ENCODE measurements at places on chromosomes 6 and 20. TPM values are rescaled to one million over a fixed set of nuclear protein-coding genes. Genes with fewer than 3 reads are reported as not detected.

Gene MAS1
- not detected for polyA plus RNA-seq

Gene C6orf52
- polyA plus RNA-seq = 0.60 TPM

Gene THBS2
- 0.46 TPM for polyA plus RNA-seq

Gene NOTCH4
- 0.42 TPM for polyA plus RNA-seq

Gene ANGPT4
- 0.01 TPM for polyA plus RNA-seq

Gene SLC18B1
- 9.8 TPM for polyA plus RNA-seq

Gene BPI
- not detected for polyA plus RNA-seq

Gene SEC23B
- polyA plus RNA-seq = 88.6 TPM

Gene GJA10
- polyA plus RNA-seq = not detected

Gene HLA-DOA
- polyA plus RNA-seq = 0.18 TPM

Gene E2F1
- polyA plus RNA-seq = 10.3 TPM

Gene TINAG
- not detected for polyA plus RNA-seq

Gene KHDRBS2
- polyA plus RNA-seq = not detected

Gene IRAK1BP1
- polyA plus RNA-seq = 2.3 TPM

Gene LYRM2
- 28.8 TPM for polyA plus RNA-seq

Gene ADGRF1
- 51.5 TPM for polyA plus RNA-seq

Gene CENPQ
- 5.9 TPM for polyA plus RNA-seq

Gene PNLDC1
- not detected for polyA plus RNA-seq

Gene ADA
- 23.0 TPM for polyA plus RNA-seq

Gene PKHD1
- polyA plus RNA-seq = 0.05 TPM

Gene CMTR1
- polyA plus RNA-seq = 14.3 TPM

Gene SIRPA
- polyA plus RNA-seq = 41.1 TPM

Gene OPRM1
- not detected for polyA plus RNA-seq

Gene DEFB118
- polyA plus RNA-seq = not detected

Gene GTF2H4
- polyA plus RNA-seq = 28.8 TPM

Gene TGM3
- polyA plus RNA-seq = not detected

Gene TXLNB
- polyA plus RNA-seq = not detected

Gene NKX2-2
- not detected for polyA plus RNA-seq

Gene HLA-G
- polyA plus RNA-seq = 2.7 TPM

Gene TP53TG5
- polyA plus RNA-seq = not detected

Gene FAM209B
- 0.22 TPM for polyA plus RNA-seq

Gene COL21A1
- polyA plus RNA-seq = not detected

Gene ZSCAN31
- polyA plus RNA-seq = 1.4 TPM
